ENCODE measurements at places on chromosomes 5 and 9.

DNA sequence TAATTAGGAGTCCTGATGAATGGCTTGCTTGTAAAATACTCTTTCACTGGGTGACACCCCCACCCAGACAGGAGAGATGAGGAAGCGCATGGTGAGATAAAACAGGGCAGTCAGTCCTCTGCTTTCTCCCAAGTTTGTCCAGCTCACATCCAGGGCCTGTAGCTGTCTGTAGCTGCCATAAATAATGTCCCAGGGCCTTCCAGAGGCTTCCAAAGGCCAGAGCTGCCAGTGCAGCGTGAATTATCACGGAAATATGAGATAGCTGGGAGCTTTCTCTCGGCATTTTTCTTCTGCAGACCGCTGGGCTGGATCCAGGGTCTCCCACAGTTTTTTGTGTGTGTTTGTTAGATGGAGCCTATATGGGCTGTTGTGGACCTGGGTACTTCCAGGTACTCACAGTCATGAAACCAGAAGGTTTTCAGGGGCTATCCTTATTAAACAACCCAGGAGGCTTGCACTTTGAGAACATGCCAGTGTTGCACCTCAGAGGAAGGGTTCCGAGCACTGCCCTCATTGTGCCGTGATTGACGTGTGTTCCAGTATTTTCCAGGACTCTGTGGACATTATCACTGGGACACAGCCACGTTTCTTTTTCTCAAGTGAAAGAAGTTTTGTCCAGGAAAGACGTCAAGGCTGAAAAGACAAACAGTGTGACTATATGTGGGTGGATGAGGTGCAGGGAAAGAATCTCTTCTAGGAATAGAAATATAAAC lies 117.5 kb downstream of the FGF1 start:
- DNase-seq: no peak

GRCh38 chr5:60497706-60498500 lies 202.1 kb downstream of the DEPDC1B start:
- no peak for DNase-seq

- DNase-seq: no peak
Measured at GRCh38 chr5:5128766-5129165, 11.4 kb upstream of the ADAMTS16 start.

DNA sequence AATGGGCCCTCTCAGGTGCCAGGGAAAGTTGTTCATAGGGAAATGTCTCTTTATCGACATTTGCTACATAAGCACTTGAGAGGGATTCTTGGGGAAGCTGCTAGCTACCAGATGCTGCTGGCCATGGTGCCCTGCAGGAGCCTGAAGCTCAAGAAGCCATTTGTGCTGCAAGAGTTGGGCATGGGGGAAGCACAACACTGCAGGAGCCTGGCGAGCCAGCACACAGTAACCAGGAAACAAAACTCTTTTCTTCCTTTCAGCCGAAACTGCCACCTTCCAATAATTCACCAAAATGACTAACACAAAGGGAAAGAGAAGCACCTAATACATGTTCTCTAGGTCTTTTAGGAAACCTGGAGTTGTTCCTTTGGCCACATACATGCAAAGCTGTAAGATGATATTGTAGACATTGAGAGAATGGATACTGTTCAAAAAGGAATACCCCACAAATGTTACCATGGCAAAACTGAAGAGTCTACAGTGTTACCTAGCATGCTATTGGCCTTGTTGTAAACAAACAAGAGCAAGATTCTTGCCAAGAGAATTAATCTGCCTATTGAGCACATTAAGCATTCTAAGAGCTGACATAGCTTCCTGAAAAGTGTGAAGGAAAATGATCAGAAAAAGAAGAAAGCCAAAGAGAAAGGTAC lies 26.1 kb upstream of the LARP1 start:
- no peak for DNase-seq

- no peak for DNase-seq
Measured at GRCh38 chr9:83560169-83560826, 22.1 kb upstream of the FRMD3 start.

- DNase-seq: peak; percentile 28
Measured at GRCh38 chr5:143495821-143496275, 92.4 kb upstream of the NR3C1 start.

DNA sequence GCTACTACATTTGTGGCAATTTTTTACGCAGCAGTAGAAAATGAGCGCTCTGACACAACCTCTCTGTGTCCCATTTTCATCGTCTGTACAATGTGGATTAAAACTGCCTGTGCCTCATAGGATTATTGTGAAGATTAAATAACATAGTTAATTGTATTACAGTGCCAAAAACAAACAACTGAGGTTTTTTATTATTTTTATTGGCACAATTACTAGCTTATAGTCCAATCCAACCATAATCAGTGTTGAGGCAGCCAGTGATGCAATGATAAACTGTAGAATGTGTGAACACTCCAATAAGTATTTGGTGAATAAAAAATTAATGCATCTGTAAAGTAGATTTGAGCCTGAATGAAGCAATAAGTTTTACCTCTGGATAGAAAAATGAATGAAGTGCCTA lies 588.3 kb downstream of the DNAH5 start:
- DNase-seq: no peak

GRCh38 chr5:80093796-80094195 lies 58.6 kb downstream of the THBS4 start:
- DNase-seq: no peak

GRCh38 chr9:131046581-131047202 lies 37.7 kb downstream of the LAMC3 start:
- DNase-seq: peak; percentile 51

- DNase-seq: no peak
Measured at GRCh38 chr9:36937346-36937745, 96.7 kb downstream of the PAX5 start.

GRCh38 chr5:41067714-41068568 lies 3.2 kb downstream of the MROH2B start:
- DNase-seq: no peak

- no peak for DNase-seq
Measured at GRCh38 chr9:114001794-114002261, 76.3 kb downstream of the AMBP start.

DNA sequence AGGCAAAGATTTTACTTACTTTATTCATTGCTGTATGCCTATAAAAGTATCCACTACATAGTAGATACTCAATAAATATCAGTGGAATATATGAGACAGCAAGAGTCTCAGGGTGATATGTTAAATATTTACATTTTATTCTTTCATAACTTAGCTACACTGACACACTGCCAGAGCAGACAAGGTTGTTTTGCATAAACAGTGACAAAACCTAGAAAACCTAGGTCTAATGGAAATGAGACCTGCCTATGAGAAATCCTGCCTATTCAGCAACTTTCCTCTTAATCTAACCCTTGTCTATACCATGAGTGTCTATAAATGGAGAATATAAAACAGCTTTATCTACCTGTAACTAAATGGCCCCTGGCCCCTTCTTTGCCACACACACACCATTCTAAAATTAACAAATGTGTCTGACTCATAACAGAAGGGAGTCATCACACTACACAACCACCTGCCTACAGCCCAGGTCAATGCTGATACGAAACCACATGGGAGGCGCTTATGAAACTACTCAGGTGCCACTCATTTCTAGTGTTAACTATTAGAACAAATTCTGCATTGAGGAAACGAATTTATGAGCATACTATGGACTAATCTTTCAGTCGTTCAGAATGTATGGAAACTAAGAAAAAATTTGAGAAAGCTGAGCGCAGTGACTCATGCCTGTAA lies 60.3 kb downstream of the UBAP2 start:
- no peak for DNase-seq

GRCh38 chr5:161396171-161396570 lies 150.4 kb downstream of the GABRB2 start:
- no peak for DNase-seq

DNA sequence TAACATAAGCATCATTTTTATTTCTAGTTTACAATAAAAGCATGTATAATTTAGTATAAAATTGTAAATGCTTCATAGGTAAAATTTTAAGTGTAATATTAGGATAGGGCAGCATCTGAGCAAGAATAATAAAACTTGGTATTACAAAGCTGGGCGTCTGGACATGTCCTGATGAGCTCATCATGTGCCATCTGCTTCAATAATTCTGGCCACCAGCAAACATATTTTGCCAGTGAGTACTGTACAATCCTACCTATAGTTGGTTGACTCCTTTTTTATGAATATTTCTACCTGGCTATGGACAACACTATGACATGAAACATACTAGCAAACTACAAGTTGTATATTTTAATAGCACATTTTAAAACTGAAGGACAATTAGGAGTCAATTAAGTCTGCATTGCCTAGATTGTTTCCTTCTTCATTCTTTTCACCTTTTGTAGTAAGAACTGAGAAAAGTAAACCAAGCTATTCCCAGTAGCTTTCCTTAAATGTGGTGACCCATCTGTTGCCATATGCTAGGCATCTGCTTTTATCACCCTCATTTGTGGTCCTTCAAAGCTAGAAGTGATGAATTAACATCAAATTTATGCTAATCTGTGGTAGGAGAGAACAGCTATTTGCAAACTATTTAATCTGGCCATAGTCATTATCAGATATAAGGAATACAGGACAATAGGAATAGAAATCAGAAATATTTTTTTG lies 23.4 kb downstream of the LURAP1L start:
- DNase-seq: no peak

DNA sequence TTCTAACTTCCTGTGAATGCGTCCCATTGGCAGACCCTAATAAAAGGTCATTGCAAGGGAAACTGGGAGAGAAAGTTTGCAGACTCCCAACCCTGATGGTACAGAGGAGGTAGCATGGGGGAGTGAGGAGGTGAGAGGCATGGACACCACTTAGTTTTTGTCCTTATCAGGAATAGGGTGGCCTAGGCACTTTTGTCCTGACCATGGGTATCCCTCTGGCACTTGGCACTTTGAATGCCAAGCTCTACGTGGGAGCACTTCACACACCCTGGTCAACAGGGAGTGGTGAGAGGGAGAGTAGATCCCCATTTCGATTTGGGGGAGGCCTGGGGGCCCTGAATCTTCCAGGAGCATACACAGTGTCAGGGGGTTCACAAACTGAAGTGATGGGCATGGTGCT lies 75.6 kb upstream of the SH3PXD2B start:
- DNase-seq: no peak

DNA sequence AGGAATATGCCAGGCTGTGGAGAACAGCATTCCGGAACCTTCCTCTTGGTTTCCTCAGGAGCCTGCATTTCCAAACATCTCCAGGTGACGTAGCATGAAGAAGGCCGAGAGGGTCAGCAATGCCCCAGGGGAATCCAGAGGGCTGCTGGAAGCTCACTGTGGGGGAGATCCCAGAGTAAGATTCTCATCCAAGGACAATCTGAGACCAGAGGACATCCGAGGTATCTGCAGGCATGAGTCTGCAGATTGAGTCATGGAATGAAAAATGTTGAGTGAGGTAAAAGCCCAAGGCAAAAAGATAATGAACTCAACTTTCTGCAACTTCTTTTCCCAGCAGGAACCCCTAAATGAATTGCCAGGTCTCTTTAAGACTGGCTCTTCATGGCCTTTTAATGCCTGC lies 73.5 kb downstream of the KIF4B start:
- DNase-seq: no peak

DNA sequence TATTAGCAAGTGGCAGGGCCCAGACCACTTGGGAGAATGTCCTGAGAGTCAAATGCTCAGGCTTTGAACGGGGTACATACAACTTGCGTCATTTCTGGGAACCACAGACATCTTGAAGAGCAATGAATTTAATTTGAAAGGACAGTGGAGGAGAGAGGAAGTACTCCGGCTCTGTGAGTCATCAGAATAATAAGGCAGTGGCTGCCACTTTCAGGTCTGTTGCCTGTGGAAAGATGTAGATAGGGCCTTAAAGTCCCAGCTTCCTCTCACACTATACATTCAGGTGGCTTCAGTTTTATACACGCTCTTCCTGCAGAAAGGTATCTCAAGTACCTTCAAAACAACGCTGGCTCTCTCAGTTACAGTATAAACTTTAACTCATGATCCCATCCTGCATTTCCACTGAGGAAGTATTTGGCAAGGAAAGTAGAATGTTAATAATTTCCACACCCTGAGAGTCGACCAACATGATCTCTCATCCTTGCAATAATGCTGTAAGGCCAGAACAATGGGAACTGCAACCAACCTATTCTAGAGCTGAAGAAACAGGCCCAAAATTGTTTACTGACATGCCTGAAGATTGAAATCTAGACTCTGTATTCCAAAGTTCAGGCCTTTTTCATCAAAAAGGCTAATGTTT lies 6.8 kb upstream of the PRUNE2 start:
- no peak for DNase-seq

Data from hematopoietic multipotent progenitor cell treated with erythropoietin and hydrocortisone succinate and interleukin-3 and kit ligand, for 17 days (in vitro differentiated cells).